Bronchial epithelial cell (primary cell): ENCODE measurements at places on chromosomes 6 and 20. TPM values are rescaled to one million over a fixed set of nuclear protein-coding genes. Genes with fewer than 3 reads are reported as not detected.

DNA sequence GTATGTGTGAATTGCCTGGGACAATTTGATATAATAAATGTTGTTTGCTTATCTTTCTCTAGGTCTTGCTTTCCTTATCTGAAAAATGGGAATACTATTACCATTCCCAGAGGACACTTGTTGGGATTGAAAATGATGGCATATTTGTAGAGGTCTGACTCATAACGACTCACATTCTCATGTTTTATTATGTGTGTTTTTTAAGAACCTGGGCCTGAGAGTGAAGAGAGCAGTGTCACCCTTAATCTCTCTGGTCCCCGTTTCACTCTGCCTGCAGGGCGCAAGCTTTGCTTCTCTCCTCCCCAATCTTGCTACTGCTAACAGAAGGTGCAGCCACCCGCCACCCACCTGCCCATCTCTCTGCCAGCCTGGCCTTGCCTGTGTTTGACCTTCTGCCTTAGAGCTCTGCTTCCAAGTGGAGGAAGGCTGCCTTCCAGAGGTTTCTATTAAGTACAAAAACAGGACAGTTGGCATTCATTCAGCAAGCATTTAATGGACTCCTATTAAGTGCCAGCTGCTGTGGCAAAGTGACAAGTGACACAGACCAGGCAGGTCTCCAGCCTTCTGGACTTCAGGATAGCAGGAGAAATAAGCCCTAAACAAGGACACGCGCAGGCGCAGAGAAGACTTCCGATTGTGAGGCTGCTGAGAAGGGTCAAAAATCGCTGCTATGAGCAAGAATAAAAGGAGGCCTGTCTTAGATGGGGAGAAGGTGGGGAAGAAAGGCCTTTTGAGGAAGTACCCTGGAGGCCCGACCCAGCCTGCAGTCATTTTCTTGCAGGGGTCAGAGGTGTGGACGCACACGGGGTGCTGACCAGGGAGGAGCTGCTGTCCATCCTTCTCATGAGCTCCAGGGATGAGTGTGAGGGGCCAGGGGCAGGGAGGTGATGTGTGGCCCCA lies 112.5 kb downstream of the JPH2 start:
- peak; percentile 72 for DNase-seq

DNA sequence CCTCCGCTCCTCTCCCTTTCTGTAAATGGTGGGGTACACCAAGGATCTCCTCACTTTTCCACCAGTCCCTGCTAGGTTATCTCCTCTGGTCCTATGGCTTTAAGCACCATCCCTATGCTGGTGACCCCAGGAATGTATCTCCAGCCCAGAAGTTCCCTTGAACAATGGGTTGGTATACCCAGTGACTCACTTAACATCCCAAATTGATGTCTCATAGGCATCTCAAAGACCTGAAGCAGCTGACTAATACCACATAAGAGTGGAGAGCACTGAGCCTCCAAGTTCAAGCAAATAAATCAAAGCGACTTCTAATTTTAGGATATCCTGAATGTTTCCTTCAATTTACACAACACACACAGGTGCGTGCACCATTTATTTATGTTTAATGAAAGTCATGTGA lies 48.3 kb downstream of the ADGRF1 start:
- peak; percentile 97 for DNase-seq

DNA sequence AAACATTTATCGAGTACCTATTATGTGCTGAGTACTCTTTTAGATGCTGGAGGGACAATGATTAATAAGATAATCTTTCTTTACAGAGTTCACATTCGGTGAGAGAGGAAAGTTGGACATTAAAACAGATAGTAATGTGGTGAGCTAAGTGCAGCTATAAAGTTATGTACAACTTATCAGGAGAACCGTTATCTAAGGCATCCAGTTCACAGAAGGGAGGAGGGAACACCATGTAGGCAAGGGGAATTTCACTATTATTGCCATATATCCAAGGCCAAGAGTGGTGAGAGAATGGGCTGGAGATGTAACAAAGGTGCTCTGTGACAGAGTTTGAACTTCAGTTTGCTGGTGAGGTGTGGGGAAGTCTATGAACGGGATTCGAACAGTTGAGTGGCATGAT lies 105.8 kb downstream of the CARMIL1 start:
- DNase-seq: no peak

Gene VARS1
- total RNA-seq: 40.8 and 53.2 TPM in 2 replicates

Gene AHCY
- total RNA-seq: 207 and 278 TPM in 2 replicates
